ENCODE measurements at places on chromosomes 4 and X.

GRCh38 chrX:53458082-53458481 is 23.9 kb upstream of the HSD17B10 start:
- DNase-seq = no peak

- DNase-seq = no peak
Measured at GRCh38 chr4:141541851-141542250, 94.5 kb upstream of the IL15 start.

GRCh38 chr4:134408897-134409296 is 207.3 kb upstream of the PABPC4L start:
- no peak for DNase-seq

- no peak for DNase-seq
Measured at GRCh38 chrX:47637546-47638195, 7.9 kb upstream of the CFP start.

- no peak for DNase-seq
Measured at GRCh38 chrX:67342138-67342537, 201.7 kb upstream of the AR start.

DNA sequence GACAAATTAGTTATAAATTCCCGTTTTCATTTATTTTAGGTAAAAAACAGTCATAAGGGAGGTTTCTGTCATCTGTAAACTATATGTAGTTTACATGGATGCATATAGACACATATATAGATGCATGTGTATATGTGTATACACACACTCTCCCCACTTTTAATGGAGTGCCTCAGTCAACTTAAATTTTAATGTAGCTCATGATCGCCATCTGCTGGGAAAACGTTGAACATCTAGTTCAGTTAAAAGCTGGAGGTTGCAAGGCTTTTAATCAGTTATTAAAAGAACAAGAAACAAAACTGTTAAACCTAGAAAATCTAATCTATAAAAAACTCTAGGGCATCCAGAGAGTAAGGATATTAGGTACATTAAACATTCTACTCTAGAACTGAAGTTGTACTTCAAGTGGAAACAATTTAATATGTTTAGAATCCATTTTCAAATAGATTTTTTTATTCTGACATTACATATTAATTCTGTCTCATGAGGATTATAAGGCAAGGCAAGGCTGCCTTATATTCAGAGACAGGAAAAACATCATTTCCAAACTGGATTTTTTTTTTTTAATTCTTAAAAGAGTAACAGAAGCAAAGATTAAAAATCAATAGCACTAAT is 122.6 kb downstream of the SHISA3 start:
- no peak for DNase-seq

DNA sequence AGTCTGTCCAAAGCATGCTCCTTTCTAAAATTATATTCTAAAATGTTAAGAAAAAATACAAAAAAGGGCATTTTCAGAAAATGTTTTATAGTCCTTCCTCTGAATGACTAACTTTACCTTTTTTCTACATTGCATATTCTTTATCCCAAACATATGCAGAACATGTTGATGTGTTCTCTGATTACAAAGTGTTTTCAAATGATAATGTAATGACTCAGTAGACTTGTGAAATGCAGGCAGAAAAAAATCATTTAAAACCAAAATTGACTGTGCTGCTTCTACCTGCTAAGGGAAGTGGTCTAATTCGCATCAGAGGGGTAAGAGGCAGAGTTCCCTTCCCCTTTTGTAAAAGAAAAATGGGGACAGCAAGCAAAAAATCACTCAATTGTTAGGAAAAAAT is 22.7 kb upstream of the YTHDC1 start:
- DNase-seq = no peak

DNA sequence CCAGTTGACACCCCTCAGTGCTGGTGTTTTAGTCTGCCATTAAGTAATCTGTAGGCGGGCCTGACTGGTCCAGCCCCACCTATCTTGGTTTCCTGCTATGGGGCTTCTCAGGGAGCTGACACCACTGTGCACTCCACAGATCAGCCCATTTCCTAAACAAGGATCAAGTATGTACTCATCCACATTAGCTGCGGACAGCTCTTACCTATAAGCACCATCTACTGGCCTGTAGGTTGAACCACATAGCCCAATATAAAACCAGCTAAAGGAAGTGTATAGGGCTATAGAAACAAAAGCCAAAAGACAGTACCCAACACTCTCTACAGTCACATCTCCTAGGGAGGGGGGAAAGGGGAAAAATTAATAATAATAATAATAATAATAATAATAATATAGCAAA is 353.5 kb upstream of the CXorf51B start:
- no peak for DNase-seq

DNA sequence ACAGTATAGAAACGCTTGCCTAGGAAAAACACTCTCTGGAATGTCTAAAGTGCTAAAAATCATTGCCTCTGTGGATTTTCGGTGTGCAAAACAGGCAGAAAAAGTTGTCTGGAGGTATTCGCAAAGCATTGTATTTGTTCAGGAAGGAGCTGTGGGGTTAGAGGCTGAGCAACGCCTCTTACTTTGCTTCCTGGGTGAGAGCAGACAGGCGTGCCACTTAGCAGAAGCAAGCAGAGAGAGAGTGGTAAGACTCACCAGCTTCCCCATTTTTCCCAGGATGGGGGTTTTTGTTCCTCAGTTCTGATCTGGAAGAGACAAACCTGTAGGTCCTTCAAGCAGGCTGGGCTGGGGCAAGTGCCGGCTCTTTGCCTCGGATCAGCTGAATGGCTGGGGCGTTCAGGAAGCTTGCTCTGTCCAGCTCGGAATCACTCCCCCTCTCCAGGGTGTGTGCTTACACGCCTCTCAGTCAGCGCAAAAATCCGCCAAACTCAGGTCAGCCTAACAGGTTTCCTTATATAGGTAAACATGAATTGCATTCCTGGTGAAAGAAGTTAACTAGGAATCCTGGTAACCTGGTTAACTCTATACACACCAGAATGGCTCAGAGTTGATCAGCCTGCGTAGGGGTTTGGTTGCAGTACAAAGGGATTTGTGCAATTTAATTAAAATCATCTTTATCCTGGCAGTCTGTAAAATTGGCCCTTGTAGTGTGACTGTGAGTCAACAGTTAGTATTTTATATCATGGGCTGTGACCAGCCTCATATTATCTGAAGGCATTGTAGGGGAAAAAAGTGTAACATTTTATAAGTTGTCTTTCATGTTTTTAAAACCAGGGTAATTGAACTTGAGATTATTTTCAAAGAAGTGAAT is 213.1 kb upstream of the MID1 start:
- no peak for DNase-seq

DNA sequence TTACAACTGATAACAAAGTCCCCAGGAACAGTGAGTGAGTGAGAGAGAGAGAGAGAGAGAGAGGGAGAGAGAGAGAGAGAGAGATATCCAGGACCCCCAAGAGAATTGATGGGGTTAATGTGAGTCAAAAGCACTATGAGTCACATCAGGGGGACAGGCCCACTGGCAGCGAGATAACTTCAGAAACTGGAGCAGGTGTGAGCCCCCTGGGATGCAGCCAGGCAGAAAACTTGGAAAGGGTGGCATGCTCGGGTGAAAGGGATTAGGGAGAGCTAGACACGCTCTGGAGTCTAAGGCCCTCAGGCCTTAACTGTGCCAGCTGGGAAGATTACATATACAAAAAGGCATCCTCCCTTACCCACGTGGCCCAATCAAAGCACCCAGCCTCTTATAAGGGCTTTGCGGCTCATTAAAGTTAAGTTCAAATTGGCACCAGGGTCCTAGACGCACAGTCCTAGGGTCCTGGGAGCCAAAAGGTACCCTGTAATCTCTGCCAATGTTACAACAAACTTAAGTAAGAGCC is 841 bp downstream of the ACOT9 start:
- DNase-seq = no peak
